Epithelial cell of proximal tubule (primary cell): ENCODE measurements at places on chromosomes 2 and 18.

- DNase-seq: no peak
These were observed 58.5 kb downstream of the SMAD7 start for GRCh38 chr18:48892146-48892855.

GRCh38 chr18:5643288-5643687 is 99.5 kb upstream of the EPB41L3 start:
- no peak for DNase-seq

DNA sequence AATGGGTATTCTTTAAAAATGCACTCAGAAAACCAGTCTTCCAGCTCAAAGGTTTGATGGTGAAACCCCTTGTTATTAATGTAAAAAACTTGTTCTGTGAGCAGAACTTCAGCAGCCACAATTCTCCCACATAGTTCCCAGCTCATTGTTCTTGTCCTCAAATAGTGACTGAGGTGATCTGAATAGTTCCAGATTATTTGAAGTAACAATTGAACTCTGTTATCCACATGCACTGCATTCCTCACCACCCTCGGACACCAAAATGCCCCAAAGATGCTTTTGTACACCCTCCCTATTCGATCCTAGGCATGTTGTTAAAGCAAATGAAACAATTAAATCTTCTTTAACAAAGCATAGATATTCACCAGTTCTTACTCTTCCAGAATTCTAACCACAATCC is 2186.8 kb upstream of the CELF4 start:
- no peak for DNase-seq

DNA sequence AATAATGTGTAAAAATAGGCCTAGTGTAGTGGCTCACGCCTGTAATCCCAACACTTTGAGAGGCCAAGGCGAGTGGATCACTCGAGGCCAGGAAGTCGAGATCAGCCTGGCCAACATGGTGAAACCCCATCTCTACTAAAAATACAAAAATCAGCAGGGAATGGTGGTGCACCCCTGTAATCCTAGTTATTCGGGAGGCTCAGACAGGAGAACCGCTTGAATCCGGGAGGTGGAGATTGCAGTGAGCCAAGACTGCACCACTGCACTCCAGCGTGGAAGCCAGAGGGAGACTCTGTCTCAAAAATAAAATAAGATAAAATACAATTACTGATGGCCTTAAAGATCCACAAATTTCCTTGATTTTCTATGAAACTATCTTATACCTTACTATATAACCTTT is 3.8 kb downstream of the ATF2 start:
- no peak for DNase-seq

DNA sequence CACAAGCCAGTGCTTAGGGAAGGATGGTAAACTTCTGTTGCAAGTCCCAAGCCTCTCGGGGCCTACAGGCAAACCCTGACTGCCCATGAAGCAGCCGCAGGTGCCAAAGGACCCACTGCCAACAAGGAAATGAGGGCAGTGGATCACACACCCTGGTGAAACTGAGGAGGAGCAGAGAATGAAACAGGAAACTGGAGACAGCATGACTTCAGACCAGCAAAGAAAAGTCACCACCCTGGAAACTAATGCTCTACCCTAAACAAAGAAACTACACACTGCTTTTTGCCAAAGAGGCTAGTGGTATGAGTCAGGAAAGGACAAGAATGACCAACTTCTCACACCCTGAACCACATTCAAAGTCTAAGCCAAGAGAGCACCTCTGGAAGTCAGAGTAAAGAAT is 97.2 kb downstream of the MYO5B start:
- peak; percentile 71 for DNase-seq

DNA sequence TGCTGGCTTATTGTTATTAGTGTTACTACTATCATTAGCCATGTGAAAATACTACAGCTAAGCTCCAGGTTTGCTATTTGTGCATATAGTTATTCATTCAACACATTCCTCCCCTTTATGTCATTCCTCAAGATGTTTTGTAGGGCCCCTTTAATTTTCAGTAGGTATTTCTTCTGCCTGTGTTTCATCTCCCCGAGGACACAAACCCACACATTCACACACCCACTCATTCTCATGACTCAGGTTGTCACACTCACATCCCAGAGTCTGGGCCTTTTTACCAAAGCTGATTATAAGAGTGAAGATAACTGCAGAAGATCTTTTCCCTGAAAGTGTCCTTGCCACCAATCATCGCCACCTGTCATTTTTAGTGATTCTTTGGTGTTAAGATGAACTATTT is 68.6 kb upstream of the SPOPL start:
- peak; percentile 45 for DNase-seq
